NCI-H1694 (cell line): ENCODE measurements at places on chromosomes 16 and 17.

DNA sequence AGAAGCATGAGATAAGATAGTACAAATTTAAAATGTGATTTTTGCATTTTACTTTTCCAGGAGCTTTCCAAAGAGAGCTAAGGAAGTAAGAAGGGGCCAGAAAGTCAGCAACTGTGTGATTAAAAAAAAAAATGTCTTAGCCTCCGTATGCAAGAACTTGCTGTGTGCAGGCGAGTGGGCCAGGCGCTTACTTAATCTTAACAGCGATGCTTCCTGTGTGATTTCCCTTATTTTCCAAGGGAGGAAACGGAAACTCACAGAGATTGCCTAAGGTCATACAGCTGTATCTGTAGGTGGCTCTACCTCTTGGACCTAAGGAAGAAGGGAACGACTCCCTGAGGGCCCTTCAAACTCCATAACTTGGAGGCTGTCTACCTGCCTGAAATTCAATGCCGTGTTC lies 11.1 kb downstream of the HS3ST3B1 start:
- no peak for DNase-seq

GRCh38 chr17:81035521-81036196 lies 708 bp downstream of the BAIAP2 start:
- no peak for DNase-seq

GRCh38 chr17:48542114-48542656 lies 2.7 kb downstream of the HOXB2 start:
- DNase-seq = no peak

DNA sequence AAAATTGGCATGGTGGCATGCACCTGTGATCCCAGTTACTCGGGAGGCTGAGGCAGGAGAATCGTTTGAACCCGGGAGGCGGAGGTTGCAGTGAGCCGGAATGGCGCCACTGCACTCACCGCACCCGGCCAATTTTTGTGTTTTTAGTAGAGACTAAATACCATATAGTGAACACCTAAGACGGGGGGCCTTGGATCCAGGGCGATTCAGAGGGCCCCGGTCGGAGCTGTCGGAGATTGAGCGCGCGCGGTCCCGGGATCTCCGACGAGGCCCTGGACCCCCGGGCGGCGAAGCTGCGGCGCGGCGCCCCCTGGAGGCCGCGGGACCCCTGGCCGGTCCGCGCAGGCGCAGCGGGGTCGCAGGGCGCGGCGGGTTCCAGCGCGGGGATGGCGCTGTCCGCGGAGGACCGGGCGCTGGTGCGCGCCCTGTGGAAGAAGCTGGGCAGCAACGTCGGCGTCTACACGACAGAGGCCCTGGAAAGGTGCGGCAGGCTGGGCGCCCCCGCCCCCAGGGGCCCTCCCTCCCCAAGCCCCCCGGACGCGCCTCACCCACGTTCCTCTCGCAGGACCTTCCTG lies at the start of gene HBQ1:
TSS of gene HBQ1 (plus strand) at position 359 of the 575 bp plus-strand sequence. CDS start at position 387, 28 bp downstream.
- DNase-seq = no peak

- DNase-seq = no peak
These were observed 24.5 kb upstream of the CD300E start for GRCh38 chr17:74647871-74648672.

- DNase-seq = no peak
These were observed 6.2 kb downstream of the KRTAP4-6 start for GRCh38 chr17:41133880-41134735.

DNA sequence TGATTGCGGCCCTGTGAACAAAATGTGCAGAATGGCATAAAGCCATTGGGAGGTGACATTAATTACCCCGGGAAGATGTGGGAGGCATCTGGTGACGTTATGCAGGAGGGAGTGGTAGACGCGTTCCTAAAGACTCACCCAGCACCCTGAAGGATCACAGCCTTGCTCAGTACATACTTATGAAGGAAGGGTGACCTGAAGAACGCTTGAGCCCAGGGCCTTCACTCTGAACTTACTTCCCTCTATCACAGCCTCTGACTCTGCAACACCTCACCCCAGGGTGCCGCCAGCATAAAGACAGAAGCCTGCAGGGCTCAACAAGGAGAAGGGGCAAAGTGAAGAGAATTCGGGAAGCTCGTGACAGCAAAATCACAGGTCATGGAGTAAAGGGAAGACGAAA lies 9.4 kb downstream of the MFSD6L start:
- DNase-seq = no peak

- no peak for DNase-seq
These were observed 70.8 kb downstream of the XPO6 start for GRCh38 chr16:28140788-28141618.

DNA sequence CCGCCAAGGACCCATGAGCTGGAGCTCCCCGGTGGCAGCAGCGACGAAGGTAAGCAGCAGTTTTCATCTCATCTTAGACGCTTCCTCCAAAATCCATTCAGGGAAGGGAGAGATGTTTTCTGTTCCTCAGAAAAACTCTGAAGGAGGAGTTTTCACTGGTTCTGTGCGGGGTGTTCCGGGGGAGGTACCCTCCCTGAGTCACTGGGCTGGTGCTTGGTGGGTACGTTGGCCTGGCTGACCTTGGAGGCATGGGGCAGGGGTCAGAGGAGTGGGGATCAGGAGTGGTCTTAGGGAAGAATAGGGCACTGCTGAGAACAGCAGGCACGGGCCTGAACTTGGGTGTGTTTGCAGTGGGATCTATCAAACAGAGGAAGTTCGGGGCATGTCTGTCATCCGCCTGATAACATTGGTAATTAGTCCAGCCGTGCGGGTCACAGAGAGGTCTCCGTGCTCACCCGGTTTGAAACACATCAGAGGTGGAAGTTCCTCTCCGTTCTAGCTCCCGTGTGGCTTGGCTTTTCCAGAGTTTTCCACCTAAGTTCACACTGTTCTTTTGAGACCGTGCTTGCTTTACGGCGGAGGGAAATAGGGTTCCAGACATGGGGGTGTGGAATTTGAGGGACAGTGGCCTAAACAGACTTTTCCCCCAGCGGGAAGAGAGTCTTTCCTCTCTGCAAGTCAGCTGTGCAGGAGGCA lies 59.6 kb upstream of the CIBAR2 start:
- no peak for DNase-seq

- DNase-seq = no peak
These were observed 11.6 kb upstream of the TMEM100 start for GRCh38 chr17:55734128-55734781.

GRCh38 chr17:72706396-72706981 lies 386.0 kb downstream of the SLC39A11 start:
- no peak for DNase-seq

GRCh38 chr17:71115669-71115972 lies 946.3 kb downstream of the KCNJ2 start:
- no peak for DNase-seq

- DNase-seq = no peak
These were observed 13.8 kb upstream of the DLX4 start for GRCh38 chr17:49955157-49955556.

GRCh38 chr17:11035681-11036080 lies 197.8 kb upstream of the PIRT start:
- DNase-seq = no peak

- DNase-seq = no peak
These were observed 304.8 kb downstream of the MAF start for GRCh38 chr16:79295746-79296145.

DNA sequence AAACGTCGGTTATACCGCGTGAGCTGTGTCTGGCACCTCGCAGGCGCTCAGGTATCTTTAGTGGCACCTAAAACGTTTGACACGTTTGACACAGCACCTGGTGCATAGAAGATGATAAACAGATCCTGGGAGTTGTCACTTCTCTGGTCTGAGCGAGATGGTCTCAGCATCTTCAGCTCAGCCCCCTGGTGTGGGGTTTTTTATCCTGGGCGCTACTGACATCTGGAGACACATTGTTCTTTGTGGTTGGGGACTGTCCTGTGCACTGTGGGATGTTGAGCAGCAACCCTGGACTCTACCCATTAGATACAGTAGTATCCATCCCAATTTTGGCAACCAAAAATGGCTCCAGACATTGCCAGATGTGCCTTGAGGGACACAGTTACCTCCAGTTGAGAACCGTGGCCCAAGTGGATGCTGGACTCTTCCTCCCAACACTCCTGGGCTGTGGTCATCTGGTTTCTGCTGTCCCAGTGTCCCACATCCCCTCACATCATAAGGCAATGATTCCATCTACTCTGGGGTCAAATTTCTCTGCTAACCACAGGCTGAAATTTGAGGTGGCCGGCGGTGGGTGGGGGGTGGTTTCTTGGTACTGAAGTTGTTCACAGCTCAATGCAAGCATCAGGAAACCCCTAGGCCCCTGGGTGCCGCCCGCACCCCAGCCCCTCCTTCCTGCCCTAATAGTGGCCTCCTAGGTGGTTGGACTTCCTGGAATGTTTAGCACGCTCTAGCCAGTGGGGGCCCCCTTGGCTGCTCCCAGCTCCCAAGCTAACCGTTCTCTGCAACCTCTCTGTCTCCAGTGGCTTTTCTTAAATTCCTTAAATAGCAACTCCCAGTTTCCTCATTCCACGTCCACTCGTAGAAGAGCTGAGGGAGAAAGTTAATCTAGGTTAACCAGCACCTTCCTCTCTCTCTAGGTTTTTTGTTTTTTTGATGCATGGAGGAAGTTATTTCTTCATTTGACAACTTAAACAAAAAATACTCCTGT lies 124.8 kb downstream of the ABCC1 start:
- DNase-seq = no peak
